Stimulated activated CD4-positive, alpha-beta T cell treated with anti-CD3 and anti-CD28 coated beads, Interleukin-1b, Interleukin-23, amount 100 ng/mL, for 24 hours (primary cell): ENCODE measurements at places on chromosomes 6 and 20.
A peak's percentile ranks its signal among the peaks of the same experiment; 100 is the strongest.

GRCh38 chr6:13383328-13384163 is 55.2 kb upstream of the TBC1D7 start:
- no peak for DNase-seq

DNA sequence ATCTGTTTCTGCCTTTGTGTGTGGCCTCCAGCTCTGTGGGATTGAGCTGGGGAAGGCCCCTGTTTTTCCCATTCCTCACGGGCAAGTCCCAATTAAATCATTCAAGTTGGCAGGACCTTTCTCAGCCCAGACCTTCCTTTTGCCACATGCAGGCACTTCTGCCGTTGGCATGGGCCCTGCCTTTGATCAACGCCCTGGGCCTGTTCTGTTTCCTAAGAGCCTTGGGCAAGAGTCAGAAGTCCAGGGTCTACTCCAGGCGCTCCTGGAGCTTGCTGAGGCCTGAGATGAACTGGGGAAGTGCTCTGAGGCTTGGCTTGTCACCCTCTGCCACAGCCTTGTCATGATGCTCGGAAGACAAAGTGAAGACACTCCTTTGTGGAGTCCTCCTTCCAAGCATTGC is 7.1 kb downstream of the IP6K3 start:
- no peak for DNase-seq

DNA sequence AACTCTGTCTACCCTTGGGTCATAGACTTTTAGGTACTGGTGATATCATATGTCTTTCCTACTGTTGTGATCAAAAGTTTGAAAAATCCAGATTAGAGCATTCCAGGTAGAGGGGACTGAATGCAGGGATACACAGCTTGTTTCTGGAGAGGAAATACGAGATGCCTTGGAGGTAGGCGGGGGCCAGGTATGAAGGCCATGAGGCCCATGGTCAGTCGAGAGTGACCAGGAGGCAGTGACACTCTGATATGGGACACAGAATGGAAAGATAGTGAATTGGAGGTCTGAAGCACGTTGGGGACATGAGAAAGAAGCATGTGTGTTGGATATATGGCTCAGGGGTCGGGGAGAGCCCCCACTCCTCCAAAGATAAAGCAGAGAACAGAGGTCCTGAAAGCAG is 16.1 kb upstream of the SRSF3 start:
- no peak for DNase-seq

- no peak for DNase-seq
These were observed 215.2 kb downstream of the TMEM242 start for GRCh38 chr6:157107915-157108651.

- no peak for DNase-seq
These were observed 64.1 kb downstream of the HMGN3 start for GRCh38 chr6:79170431-79170830.

GRCh38 chr6:25404693-25405169 is 125.6 kb downstream of the CARMIL1 start:
- no peak for DNase-seq

- DNase-seq = no peak
These were observed 445.4 kb downstream of the GJA1 start for GRCh38 chr6:121880831-121881230.

GRCh38 chr6:16546861-16547260 is 214.4 kb downstream of the ATXN1 start:
- no peak for DNase-seq

GRCh38 chr6:41122918-41123317 is 31.2 kb downstream of the TREML1 start:
- no peak for DNase-seq

GRCh38 chr6:108051481-108051880 is 23.1 kb downstream of the OSTM1 start:
- no peak for DNase-seq

GRCh38 chr20:47346172-47346571 is 10.3 kb downstream of the ZMYND8 start:
- no peak for DNase-seq

DNA sequence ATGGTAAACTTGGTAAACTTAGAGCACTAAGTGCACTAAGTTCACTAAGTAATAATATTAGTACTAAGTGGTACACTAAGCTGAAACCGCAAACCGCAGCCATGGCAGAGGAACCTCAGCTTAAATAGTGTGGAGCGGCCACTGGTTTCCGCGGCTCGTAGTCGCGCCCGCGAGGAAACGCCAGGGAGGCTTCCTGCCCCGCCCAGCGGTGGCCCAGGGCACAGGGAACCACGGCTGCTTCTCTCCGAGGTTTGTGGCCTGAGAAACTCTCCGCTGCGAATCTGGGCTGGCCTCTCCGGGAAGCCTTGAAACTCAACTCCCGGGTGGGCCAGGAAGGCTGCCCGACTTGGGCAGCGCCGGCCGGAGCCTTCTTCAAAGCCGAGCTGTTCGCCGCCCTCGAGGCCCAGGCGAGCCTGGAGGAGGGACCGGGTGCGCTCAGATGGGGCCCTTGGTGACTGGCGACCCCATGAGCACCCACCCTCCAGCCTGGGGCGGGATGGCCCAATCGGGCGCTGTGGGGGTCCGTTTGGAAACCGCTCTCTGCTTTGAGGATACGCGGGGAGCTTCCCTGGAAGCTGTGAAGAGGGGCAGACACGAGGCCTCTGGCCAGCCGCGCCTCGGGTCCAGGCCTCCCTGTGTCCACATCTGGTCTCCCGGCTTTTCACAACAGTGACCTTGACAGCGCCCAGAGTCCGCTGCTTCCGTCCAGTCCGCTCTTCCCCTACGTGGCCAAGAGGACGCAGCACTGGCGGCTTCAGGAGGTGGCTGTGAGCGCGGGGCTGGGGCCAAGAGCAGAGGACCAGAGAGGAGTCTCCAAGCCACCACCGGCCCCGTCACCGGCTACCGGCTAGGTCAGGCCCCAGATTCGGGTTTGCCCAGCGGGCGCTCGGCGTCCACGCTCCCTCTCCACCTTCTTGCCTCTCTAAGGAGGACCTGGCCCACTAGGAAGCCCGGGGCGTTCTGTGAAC is 25.4 kb upstream of the HLA-E start:
- no peak for DNase-seq

GRCh38 chr20:43531091-43531443 is 23.6 kb downstream of the L3MBTL1 start:
- DNase-seq = no peak

- DNase-seq = no peak
These were observed 207.5 kb downstream of the ZNF217 start for GRCh38 chr20:53385941-53386767.

DNA sequence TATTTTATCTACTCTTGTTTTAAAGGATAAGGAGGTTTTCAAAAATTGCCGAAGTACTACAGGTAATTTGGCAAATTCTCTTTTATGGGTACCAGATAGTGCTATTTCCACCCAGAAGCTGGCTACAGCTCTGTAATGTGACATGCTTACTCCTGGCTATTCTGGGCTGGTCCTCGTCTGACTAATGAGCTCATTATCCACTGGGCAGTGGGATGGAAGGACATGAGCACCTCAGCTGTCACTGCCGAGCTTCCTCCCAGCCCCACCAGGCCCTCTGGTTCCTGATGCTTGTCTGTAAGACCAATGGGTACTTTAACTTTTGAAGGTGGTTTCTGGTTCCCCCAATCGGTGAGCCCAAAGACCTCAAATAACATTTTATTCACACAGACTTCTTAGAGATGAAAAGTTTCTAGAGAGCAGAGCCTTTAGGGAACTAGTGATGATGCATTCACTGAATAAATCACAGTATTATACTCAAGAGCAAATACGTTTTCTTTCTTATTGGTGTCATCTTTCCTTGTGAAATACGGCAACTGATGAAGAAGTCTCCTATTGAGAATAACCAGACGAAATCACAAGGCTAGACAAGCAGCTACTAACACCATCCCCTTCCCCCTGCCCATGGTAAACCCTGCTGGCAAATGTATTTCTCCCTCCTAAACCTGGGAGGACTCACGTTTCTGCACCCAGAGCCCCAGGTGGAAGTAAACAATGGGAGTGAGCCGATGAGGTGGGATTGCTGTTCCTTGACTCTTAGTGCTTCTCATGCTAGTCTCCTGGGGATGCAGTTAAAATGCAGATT is 80.8 kb downstream of the SLC22A3 start:
- no peak for DNase-seq

GRCh38 chr6:140319209-140319608 is 944.8 kb upstream of the CITED2 start:
- DNase-seq = no peak

DNA sequence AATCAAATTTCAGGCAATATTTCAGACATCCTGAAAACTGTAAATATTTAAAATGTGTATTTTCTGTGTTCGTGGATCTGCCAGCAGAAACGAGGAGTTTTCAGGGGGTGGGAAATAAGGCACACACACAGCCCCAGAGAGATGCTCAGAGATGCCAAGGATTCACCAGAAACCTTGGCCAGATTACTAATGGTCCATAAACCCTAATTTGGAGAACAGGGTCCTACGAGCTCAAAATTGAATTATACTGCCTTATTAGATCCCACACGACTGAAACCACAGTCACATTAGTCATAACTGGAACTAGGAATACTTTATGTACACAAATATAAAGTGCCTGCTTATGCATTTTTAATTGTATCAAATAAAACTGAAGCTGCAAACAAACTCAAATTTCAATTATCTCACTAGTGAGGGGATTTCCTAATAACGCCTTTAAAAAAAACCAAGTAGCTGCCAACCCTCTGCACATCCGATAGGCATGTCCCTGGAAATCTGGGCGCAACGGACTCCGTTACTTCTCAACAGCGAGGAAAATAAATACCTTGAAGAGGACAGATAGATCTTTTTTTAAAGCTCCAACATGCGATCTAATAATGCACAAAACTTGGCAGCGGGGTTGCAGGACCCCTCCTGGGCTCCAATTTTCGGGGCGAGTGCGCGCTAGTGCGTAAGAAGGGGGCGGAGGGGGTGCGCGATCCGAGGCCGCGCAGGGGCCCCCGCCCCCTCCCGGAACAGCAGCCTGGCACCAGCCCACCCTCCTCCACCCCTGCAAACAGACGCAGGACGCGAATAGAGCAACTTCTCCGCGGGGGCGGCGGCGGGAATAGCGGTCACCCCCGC is 897 bp downstream of the CHD6 start:
- DNase-seq = peak; percentile 14

GRCh38 chr20:43477193-43477592 is 19.5 kb downstream of the SRSF6 start:
- no peak for DNase-seq

- DNase-seq = no peak
These were observed 136.4 kb upstream of the KCNG1 start for GRCh38 chr20:51159303-51159702.

DNA sequence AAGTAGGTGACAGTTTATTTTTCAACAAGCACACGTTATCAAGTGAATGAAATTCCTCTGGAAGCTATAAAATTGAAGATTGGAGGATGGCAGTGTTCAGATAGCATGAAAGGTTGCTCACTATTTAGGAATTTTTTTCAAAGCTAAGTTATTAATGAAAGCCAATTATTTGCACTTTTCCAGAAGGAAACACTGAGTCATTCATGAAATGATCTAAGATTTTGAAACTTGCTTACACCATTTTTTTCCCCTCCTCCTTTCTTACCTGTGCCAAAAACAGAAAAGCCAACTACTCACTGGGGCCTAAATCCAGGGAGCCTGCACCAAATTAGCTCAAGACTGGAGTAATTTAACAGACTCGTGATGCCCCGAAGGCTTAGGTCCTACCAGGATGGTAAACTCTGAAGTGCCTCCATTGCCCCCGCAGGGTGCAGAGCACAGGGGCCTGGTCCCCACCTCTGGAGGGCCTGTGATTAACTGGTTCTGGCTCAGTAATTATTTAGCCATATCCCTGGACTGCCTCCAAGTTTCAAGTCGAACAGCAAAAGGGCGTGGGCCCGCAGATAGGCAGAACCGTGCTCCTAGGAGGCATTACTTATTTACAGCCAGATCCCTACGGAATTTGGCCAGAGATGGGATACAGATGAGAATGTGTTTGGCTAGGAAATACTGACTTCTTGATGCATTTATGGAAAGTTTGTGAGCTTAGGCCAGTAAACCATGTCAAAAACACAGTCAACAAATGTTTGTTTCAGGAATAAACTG is 28.0 kb upstream of the ZNF217 start:
- no peak for DNase-seq

GRCh38 chr6:69958978-69959377 is 92.6 kb downstream of the COL19A1 start:
- DNase-seq = no peak

DNA sequence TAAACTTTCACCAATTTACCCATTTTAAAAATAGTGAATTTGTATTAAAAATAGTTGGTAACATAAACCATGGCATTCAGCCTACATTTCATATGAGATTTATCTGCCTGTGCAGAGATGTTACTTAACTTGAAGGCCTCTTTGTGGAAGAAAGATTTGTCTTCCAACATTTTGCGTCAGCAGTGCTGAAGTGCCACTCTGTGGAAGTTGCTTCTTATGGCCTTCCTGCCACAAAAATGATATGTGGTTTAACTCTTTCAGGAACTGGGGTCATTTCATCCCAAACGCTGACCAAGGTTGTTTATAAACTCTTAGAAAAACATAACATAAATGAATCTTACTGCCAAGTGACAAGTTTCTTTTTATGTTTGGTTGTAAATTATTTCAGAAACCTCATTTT is 246.8 kb downstream of the ARID1B start:
- no peak for DNase-seq

GRCh38 chr6:135944120-135944519 is 92.6 kb downstream of the PDE7B start:
- DNase-seq = no peak

DNA sequence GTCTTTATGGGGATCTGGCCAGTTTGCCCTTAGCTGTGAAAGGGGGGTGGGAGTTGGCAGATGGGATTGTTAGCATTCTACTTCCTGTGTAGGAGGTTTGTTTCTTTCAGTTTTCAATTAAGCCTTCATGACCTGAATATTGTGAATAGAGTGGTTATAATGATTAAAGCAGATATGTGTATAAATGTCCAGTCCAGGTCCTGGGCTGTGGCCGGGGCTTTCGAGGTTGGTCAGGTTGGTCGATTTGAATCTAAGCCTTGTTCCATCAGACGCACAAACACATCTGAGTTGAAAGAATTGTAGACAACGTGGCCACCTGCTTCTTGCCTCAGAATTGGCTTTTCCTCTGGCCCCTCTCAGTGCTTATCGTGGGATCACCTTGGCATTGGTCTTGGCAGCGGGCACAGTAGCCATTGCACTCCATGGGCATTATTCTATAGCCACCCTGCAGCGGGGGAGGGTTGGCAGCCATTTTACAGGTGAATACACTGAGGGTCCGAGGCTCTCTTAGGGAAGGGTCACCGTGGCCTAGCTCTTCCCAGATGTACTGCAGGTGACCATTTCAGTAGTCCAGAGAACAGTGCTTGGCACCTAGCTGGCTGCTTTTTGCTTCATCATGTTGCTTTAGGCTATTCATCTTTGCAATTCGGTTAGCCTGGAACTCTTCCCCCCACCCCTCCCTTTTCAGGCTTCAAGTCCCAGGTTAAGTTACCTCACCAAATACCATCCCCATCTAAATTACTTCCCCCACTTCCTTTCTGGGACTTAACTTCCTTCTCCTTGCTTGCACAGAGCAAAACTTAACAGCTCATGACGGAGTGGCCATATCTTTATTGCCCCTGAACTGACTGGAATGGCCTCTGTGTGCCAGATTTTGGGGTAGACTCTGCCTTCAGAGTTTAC is 1.1 kb downstream of the RNF114 start:
- DNase-seq = no peak

DNA sequence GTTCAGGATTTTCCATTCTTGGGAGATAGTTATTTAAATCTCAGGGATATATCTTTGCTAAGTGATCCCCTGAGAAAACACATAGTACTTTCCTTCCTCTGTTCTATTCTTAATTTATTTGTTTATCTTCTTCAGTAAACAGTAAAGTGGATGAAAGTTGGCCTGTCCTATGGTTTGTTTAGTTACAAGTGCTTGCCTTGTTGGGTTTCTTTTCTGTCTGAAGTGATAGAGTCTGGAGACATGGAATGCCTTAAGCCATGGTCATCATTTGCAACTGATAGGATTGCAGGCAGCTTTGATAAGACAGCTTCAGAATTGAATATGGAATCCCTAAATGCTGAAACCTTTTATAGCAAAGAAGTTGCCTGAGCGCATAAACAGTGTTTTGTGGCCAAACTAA is 4.9 kb downstream of the ADGRG6 start:
- DNase-seq = no peak
